ENCODE measurements at places on chromosomes 3 and 15.

GRCh38 chr15:90315278-90315982, 36.7 kb upstream of the ZNF774 start:
- no peak for DNase-seq

DNA sequence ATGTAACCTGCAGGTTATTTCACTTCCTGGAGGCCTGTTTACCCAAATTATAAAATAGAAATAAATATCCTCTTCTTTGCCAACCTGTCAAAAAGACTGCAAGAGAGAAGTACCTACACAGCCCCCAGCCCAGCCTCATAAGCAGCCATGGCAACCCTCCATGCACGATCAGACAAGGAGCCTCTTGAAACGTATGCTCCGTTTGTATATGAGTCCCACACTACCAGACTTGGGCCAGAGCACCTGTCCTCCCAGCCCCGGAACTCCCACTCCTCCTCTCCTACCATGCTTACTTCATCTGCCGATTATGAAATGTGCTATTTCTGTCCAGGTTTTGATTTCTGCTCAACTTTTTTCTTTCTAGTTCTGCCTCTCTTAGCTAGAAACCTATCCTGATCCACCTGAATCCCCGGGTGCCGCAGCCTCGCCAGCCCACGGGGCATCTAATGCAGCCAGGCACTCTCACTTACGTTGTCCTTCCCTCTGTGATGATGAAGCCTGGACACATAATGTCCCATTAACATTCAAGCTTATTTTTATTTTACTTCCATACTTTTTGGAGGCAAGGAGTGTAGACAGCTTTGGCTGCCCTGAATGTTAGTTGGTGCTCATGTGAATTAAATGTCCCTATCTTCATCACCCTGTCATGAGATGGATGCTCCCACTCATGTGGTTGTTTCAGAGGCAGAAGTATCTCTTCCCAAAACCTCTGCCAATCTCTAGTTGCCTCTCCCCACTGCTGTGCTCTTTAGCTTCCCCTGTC, 73.8 kb downstream of the MB21D2 start:
- no peak for DNase-seq

- DNase-seq = no peak
Observed at GRCh38 chr3:65402597-65402996, 636.1 kb downstream of the MAGI1 start.

GRCh38 chr3:2839876-2840275, 270.3 kb downstream of the IL5RA start:
- DNase-seq = no peak

GRCh38 chr3:32703491-32703972, 18.5 kb downstream of the CNOT10 start:
- no peak for DNase-seq

All from GM10248 (cell line).